ENCODE measurements at places on chromosomes 1 and 21.

DNA sequence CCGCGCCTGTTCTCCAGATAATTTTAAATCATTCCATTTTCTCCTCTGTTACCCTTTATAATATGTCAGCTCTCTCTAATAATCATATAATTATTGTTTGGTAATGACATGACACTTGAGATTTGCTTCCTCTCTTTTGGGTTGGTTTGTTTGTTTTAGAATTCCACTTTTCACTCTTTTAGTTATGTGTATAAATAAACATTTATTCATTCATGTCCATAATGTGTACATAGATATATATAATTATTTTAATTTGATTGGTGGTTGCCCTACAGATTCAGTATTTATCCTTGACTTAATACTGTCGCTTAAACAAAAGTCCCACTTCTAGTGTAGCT is 93.4 kb upstream of the FMN2 start:
- no peak for DNase-seq

GRCh38 chr1:2335721-2336455 is 55.5 kb downstream of the MORN1 start:
- no peak for DNase-seq

GRCh38 chr1:98437540-98437939 is 224.0 kb upstream of the SNX7 start:
- DNase-seq: no peak

- no peak for DNase-seq
These were observed 15.5 kb upstream of the MAP3K7CL start for GRCh38 chr21:29114765-29115500.

- no peak for DNase-seq
These were observed 11.4 kb downstream of the RASSF5 start for GRCh38 chr1:206518743-206519142.
